ENCODE measurements at places on chromosomes 13 and 19.

DNA sequence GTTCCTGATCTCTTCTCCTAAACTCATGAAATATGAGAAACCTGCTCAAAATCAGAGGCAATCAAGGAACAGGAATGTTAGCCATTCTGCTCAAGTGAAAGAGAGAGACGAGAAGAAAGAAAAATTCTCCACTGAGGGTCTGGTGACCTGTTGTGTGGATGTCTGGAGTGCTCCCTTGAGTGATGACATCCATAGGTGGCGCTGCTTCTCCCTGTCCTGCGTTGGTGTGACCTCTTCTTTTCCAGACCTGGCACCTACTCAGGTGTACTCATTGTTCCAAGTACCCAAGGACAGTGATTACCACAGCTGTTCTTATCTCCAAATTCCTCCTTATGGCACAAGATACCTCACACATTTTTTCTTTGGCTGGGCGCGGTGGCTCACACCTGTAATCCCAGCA is 4.0 kb downstream of the ZNF223 start:
- no peak for DNase-seq

DNA sequence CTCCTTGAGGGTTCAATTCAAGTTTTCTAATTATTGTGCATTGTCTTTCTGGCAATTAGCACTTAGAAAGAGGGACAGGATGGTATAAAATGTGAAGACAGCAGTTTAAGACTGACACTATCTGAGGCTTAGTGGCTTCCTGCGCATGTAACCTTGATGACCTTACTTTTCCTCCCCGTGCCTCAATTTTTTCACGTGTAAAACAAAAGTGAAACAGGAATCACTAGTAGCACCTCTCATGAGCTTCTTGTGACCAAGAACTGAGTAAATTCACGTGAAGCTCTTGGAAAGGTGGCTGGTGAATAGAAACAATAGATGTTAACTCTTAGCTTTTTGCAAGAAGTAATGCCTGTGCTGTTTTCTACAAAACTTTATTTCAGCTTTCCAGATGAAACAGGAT is 233.9 kb downstream of the LMO7 start:
- no peak for DNase-seq

DNA sequence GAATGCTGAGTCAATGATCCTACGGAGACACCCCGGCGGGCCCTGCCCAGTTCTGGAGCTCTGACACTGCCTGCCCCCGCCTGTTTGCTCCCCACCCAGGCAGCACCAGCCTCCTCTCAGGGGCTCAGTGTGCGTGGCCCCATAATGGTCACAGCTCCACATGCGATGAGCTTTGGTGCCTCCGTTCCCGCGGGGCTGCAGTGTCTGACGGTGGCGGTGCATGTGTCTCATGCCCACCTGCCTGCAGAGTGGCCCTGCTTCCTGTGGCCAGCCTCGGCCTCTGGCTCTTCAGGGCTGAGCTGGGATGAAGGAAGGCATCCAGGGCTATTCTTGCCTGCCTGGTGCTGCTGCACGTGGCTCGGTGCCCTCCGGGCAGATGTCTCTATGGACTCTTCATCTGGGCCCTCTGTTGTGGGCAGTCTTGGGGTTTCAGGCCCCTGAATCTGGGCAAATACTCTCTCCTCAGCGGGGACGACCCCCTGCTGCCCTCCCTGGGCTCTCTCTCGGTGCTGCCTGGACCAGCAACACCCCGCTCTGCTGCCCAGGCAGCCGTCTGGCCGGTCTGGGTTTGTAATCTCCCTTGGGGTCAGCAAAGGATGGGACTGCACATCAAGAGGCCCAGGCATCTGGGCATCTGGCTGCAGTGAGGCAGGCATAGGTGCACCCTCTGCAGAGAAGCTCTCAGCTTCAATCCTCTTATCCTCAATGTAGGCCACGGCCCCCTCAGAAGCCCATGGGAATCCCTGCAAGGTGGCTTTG is 19.3 kb upstream of the TMEM255B start:
- DNase-seq, result no peak

- no peak for DNase-seq
These were observed 1163.3 kb upstream of the PRR20A start for GRCh38 chr13:55977436-55977835.

GRCh38 chr13:48266701-48267639 is 34.0 kb downstream of the ITM2B start:
- no peak for DNase-seq

- no peak for DNase-seq
These were observed 647 bp upstream of the ELF1 start for GRCh38 chr13:41019578-41020347.

DNA sequence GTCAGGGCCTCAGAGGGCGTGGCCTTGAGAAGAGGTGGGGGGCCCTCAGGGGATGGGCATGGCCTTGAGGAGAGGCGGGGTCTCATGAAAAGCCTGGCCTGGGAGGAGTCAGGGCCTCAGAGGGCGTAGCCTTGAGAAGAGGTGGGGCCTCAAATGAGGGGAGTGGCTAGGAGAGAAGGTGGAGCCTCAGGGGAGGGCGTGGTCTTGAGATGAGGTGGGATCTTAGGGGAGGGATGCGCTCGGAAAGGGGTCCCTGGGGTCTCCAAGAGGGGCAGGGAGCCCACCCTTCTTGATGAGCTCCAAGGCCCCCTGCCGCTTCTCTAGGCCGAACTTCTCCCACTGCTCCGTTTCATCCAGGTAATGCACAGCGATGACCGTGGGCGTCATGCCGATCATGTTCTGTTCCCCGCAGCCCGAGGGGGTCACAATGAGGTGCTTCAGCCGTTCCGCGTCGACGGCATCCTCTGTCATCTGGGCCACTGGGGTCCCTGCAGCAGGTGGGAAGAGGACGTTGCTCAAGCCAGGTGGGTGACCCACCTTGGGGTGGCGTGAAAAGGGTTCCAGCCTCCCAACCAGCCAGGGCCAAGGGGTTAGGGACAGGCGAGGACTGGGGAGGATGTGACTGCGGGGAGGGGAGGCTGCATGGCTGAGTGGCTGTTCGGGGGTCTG is 24.3 kb upstream of the TNFSF14 start:
- no peak for DNase-seq

Data from activated CD8-positive, alpha-beta memory T cell treated with anti-CD3 and anti-CD28 coated beads for 24 hours (primary cell).